Iris pigment epithelial cell (primary cell): ENCODE measurements at places on chromosomes 2 and 18.
A peak's percentile ranks its signal among the peaks of the same experiment; 100 is the strongest.

- no peak for DNase-seq
These were observed 206.8 kb downstream of the DCC start for GRCh38 chr18:52546686-52547346.

DNA sequence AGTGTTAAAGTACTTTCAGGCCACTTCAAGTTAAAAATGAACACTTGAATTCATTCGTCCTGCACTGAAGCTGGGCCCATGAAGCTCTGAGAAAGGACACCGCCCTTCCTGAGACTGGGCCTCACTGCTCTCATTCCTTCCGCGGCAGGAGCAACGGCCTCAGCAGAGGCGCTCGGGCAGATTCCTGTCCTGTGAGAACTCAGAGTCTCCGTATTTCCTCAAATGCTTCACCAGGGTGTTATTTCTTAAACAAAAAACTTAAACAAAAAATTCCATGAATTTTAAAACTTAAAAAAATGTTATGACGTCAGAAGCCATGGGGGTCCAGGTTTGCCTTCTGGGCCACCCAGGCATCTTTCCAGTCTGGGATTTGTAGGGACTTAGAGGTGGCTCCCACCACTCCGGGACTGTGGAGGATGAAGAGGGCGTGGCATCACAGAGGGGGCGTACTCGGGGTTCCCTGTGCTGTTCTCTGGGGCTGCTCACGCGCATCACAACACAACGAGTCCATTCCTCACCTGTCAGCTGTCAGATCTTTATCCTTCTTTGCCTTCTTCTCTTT is 115.9 kb upstream of the ASB18 start:
- DNase-seq, result no peak

- no peak for DNase-seq
These were observed 124.2 kb upstream of the CELF4 start for GRCh38 chr18:37689841-37690240.

DNA sequence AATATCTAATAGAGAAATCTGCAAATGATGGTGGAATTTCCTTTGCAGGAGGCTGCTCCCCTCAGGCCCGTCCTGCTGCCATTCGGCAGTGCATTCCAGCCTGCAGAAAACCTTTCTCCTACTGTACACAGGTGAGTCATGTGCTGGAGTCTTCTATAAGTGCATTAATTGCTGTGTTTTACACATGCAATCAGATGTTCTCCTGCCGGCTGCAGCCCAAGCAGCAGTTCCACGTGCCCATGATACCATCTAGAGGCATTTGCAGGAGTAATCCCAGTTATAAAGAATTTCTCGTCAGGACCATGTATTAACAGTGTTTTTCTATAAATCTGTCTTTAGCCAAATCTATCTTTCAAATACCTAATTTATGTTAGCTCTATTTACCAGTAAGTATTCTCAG is 304.7 kb upstream of the HNMT start:
- no peak for DNase-seq

- no peak for DNase-seq
These were observed 97.4 kb downstream of the FSIP2 start for GRCh38 chr2:185835974-185836373.

DNA sequence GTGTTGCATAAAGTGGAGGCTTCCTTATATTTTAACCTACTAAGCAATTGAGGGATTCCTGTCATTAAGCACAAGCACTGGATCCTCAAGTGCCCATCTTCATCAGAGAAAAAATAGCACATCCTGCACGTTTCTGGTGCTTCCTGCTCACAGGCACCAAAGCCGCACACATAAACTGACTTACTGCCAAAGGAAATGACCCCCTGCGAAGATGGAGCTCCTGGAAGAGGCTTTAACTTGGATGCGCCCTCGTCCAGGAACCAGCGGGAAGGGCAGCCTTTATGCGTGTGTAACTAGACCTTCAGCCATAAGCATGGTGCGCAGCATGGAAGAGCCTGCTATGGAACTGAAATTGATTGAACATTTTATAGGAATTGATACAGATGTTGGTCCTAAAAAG is 188.7 kb downstream of the FTCDNL1 start:
- no peak for DNase-seq

- no peak for DNase-seq
These were observed 45.6 kb downstream of the LPIN2 start for GRCh38 chr18:2967357-2967756.

DNA sequence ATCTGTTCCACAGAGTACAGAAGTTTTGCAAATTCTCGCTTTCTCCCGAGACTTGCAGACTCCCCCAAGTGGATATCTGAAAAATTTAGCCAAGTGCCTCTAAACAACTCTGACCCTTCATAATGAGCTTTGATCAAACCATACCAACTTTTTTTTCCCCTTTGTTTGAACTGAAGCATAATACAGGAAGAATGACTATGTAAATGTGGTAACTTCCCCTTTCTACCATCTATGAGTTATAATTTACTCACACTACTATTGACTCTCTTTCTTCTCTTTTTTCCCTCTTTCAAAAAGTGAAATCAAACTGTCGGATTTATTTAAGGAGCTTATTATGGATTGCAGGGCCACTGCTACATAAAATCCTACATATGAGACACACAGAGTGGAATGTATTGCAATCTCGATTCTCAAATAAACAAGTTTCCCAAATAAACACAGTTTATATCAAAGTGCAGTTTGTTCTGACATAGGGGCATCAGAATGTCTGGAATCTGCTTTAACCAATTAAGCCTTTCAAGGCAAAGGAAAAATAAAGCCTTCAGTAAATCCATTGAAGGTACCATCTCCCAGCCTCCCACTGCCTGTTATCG is 1.4 kb upstream of the ZNF804A start:
- peak; percentile 90 for DNase-seq

- no peak for DNase-seq
These were observed 123.6 kb downstream of the MTX2 start for GRCh38 chr2:176392744-176393414.

DNA sequence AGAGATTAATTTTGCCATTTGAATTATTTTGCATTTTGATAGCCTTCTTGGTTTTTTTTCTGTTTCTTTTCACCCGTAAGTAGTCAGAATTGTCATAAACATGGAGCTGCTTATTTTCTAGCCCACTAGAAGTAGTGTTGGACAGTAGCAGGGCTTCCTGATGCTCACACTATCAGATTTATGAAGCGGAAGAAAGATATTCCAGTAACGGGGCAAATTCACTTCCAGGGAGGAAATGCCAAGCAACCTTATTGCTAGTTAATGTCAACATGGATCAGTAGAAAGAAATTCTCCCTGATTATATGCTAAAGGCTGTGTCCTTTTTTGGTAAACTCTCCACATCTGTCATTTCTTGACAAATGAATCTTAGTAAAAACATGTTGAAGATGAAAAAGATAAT is 19.2 kb upstream of the ADAM23 start:
- DNase-seq, result peak; percentile 54

- peak; percentile 60 for DNase-seq
These were observed 47.7 kb downstream of the RRM2 start for GRCh38 chr2:10170256-10170655.

DNA sequence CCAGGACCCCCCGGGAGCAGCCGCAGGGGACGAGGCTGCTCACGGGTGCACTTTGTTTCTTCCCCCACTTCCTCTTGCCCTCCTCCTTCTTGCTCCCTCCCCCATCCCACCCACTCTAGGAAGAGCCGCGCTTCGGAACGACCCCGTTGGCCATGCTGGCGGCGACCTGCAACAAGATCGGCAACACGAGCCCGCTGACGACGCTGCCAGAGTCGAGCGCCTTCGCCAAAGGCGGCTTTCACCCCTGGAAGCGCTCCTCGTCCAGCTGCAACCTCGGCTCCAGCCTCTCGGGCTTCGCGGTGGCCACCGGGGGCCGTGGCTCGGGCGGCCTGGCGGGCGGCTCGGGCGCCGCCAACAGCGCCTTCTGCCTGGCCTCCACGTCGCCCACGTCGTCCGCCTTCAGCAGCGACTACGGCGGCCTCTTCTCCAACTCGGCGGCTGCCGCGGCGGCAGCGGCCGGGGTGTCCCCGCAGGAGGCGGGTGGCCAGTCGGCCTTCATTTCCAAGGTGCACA is 1.3 kb downstream of the SP9 start:
- no peak for DNase-seq

- peak; percentile 87 for DNase-seq
These were observed 121.4 kb upstream of the CCDC195 start for GRCh38 chr2:224837558-224837957.

- peak; percentile 64 for DNase-seq
These were observed 207.0 kb upstream of the FANCL start for GRCh38 chr2:58448065-58448507.

GRCh38 chr2:56465491-56465890 is 281.7 kb downstream of the CCDC85A start:
- DNase-seq, result peak; percentile 50

GRCh38 chr2:170340693-170341068 is 162.7 kb downstream of the MYO3B start:
- DNase-seq, result no peak

- no peak for DNase-seq
These were observed 4.3 kb downstream of the LRP2 start for GRCh38 chr2:169358016-169358415.

DNA sequence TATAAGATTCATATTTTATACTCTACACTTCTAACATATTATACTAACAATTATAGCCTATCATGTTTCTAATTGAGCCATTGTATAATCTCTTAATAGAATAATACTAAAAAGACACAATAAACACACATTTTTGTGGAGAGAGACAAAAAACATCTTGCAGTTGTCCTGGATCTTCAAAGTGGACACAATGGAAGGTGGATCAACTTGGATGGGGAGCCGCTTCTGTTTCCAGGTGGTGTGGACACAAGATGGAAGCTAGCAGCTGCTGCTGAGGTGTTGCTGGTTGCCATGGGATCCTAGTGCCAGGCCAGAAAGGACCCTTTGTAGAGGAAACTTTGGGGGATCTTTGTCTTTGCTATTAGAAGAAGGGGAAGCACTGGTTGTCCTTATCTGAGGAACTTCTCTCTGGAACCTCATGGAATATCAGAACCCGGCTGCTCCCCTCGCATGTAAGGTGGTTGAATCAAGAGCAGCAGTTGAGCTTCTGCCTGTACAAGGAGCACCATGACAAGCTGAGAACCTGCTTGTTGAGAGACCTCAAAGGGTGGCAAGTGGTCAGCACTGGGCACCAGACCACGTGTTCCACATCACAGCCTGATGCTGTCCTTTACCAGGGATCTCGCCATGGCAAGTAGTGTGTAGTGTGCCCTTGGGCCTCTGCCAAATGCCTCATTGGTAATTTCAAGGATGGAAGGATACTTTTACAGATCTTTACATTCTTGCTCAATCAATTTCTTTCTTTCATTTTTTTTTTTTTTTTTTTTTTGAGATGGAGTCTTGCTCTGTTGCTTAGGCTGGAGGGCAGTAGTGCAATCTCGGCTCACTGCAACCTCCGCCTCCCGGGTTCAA is 232.2 kb downstream of the MYCN start:
- DNase-seq, result no peak

DNA sequence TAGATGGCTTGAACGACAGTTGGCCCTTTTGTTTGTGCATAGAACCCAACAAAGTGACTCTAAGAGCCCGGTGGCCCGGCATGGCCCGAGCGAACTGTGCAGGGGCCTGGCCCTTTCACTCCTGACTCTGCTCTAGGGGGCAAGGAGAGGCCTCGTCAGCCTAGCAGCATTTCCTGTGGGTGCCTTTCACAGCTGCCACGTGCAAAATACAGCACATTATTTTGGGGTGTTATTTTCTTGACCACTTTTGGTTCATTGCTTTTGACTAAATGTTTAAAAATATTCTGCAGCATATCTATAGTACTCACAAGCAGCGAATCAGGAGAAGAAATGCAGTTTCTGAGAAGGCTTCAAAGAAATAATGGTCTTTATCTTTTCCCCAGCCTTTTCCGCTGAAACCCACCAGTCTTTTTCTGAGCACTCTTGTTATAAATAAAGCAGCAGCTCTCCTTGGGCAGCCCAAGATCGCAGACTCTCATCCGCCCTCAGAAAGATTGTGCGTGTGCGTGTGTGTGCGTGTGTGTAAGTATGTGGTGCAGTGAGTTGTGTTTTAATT is 31.3 kb downstream of the DGKD start:
- DNase-seq, result no peak

DNA sequence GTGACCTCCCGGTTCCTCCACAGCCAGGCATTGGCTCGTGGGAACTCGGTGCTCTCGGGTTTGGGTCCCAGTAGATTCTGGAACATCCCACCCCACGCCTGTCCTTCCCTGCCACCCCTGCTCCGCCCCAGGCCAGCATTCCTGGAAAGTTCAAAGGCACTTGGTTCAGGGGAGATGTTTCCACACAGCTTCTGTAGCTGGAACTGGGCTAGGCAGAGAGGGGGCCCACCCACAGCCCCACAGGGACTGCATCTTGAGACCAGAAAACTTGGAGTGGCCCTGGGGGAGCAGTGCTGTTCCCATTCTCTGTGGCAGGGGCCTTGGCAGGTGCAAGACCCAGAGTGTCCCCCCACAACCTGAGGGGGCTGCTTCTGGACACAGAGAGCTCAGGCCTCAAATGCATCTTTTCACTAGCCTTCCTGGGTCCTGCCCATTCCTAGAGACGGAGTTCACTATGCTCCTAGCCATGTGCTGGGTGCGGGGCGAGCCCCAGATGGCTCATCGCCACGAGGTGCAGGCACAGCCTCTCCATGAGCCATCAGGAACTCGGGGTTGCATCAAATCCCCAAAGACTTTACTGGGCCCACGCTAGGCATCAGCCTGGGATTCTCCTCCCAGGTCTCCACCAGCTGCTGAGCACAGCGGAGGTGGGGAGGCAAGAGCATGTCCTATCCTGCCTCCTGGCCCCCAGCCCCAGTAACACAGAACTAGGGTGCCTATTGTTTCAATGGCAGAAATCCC is 68.7 kb downstream of the ZFP36L2 start:
- no peak for DNase-seq

GRCh38 chr2:63665846-63666475 is 77.2 kb downstream of the MDH1 start:
- peak; percentile 80 for DNase-seq

- no peak for DNase-seq
These were observed 107.1 kb downstream of the LYPD6B start for GRCh38 chr2:149145314-149146295.

- peak; percentile 85 for DNase-seq
These were observed 260.2 kb downstream of the TMX3 start for GRCh38 chr18:68454511-68455228.

GRCh38 chr2:44109166-44109565 is 59.5 kb upstream of the PPM1B start:
- no peak for DNase-seq

DNA sequence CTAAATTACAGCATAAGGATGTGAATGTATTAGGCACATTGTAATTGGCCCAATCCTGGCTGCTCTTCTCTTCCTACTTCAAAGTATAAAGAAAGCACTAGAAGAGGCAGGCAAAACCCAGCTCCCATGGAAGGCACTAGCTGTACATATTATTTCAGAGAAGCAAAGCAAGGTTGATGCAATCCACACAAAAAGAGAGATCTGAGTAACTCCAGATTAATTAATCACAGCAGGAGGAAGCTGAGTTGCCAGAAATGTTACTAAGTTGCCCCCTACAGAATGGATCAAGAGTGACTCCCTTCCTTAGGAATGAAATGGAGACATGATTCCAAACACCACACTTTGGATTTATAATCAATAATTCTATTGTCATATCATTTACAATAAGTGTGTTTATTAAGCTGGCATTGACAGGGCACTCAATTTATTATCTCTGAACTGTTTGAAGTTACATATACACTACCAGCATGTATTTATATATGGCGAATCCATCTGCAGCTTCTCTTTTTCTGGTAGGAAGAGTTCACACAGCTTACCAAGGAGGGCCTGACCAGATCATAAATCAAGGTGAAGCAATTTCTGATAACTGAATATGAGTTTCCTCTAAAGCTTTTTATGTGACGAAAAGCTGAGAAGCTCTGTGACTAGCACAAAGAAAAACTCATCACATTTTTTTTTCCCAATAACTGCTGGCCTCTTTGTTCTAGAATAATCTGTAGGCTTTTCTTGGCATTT is 393.1 kb upstream of the LYPD1 start:
- no peak for DNase-seq

GRCh38 chr2:156435718-156436496 is at the start of gene GPD2:
GPD2 (plus strand) TSS chr2:156436379; CDS start chr2:156476106, 39,727 bp downstream.
- DNase-seq, result peak; percentile 89
